Hematopoietic multipotent progenitor cell (in vitro differentiated cells): ENCODE measurements at places on chromosomes 3 and 15.

DNA sequence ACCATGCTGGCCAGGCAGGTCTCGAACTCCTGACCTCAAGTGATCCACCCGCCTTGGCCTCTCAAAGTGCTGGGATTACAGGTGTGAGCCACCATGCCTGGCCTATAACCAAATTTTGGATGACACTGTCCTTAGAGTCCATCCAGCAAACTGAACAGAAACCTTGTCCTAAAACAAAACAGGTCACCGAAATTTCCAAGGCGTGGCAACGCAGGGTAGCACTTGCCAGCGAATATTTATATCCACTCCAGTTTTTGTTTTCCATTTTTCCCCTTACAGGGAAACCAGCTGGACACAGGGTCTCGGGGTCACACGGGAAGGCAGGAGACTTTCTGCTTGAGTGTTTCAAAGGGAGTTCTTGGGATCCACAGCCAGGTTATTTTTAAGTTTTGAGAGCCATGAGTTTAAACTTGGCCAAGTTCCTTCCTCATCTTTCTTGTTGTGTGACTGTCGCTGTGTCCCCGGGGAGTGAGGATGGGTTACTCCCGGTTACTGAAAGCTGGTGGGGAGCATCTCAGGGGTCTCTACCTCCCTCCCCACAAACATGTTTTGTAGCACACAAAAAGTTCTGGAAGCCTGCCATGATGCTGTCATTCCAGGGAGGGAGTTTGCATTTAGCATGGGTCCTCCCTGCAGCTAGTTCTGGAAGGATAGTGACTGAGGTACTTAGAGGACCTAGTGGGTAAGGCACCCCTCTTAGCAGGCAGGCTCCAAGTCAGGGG, 12.6 kb downstream of the LIMD1 start:
- DNase-seq: no peak

DNA sequence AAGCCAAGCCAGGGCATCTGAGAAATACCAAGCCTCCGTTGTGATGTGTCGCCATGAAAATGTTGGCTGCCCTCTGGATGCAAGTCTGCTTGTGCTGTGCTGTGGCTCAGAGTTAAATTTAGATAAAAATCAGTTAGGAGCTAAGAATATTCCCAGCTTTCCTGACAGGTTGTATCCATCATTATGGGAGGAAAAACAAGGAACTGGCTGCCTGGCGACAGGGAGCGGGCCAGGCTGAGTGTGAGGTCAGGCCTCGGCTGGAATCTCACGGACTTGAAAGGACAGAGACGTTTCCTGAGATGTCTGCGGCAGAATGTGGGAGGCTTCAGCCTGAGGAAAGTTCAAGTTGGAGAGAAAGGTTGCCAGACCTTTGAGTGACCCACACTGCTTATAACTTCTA, 213.8 kb downstream of the THSD4 start:
- no peak for DNase-seq

DNA sequence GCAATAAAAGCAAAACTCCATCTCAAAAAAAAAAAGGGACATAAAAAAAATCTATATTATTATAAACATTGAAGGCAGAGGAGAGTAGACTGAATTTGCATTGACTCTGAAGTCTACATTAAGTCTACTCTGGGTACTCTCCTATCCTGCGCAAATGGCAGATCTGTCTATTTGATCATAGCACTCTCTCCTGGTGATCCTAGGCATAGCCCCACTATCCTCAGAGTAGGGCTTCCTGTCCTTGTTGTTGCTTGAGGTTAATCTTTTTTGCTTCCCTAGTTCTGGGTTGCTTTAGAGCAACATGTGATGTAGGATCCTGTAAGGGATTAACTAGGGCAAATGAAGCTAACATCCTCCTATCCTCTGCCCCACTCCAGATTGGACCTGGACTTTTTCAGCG, 82.1 kb upstream of the LRRFIP2 start:
- no peak for DNase-seq

DNA sequence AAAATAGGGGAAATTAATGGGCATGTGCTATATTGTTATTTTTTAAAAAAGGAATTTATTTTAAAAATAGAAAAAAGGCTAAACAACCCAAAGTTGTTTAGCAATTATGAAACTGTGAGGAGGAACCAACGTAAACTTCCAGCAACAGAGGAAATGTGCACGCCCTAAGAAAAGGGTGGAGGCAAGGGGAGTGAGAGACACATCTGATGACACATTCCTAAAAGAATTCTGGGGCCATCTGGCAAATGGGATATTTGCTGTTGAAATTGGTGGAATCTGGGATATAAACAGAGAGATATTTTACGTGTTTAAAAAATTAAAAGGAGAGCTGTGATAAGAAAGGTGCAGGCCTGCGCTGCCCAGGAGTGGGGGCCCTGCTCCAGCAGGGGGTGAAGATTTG, 50.8 kb upstream of the MUC13 start:
- no peak for DNase-seq

DNA sequence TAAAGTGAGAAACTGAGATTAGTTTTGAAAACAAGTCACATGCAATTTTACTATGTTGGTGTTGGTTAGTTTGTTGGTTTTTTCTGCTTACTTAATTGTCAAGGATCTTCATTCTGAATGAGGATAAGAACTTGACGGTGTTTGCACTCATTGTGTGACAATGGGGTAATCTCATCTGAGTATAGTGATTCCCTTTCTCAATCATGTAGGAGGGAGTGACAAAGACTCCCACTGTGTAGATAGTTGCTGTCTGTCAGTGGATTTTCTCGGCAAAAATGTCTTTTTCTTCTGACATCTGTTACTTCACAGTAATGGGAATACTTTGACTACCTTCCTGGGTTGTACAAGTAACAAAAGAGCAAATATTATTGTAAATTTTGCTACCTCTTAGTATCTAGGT, 23.5 kb downstream of the KCNH8 start:
- no peak for DNase-seq

GRCh38 chr3:33936171-33936920, 137.9 kb downstream of the PDCD6IP start:
- DNase-seq: no peak

- no peak for DNase-seq
These were observed 11.0 kb upstream of the ARL14 start for GRCh38 chr3:160665784-160666526.

- DNase-seq: no peak
These were observed 20.6 kb upstream of the HHATL start for GRCh38 chr3:42723219-42723618.

GRCh38 chr3:14222457-14222856, 43.8 kb downstream of the LSM3 start:
- DNase-seq: no peak

- DNase-seq: no peak
These were observed 31.0 kb upstream of the PTPRG start for GRCh38 chr3:61530355-61530754.

DNA sequence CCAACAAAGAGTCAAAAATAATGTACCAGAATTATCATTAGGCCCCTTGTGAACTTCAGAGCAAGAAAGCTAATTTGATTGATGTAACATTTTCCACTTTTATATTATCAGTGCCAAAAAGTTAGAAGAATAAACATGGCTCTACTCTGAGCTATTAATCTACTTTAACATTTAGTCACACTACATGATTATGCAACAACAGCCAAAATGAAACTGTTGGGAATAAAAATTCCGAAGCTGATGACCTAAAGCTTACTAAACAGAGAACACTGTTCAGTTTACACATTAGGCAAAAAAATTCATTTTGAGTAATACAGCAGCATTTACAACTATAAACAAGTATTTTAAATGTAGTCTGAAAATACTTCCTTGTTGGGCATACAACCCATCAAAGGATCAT, 1134.1 kb downstream of the EPHA3 start:
- DNase-seq: no peak

- peak; percentile 73 for DNase-seq
These were observed 9.1 kb downstream of the MRPS11 start for GRCh38 chr15:88476635-88477060.

DNA sequence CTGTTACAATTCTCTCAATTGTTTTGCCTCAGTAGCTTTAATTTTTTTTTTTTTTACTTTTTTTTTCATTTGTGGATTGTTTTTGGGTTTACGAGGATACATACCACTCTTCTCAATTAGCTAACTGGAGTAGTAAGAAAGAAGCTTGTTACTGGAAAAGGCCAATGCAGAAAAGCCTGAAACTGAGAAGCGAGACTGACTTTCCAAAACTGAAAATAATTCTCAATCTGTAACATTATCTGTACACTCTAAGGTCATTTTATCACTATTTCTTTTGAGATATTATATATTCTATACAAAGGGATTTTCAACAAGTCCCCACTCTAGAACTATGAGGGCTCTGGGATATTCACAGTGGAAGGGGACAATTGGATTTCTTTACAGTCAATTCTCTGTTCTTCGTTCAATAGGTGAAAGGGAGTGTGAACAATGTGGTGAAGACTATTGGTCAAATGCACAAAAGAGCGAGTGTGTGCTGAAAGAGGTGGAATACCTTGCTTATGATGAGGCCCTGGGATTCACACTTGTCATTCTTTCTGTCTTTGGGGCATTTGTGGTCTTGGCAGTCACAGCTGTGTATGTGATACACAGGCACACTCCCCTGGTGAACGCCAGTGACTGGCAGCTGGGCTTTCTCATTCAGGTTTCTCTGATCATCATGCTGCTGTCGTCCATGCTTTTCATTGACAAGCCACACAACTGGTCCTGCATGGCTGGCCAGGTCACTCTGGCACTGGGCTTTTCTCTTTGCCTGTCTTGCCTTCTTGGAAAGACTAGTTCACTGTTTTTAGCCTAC, 83.9 kb upstream of the KCNAB1 start:
- no peak for DNase-seq

DNA sequence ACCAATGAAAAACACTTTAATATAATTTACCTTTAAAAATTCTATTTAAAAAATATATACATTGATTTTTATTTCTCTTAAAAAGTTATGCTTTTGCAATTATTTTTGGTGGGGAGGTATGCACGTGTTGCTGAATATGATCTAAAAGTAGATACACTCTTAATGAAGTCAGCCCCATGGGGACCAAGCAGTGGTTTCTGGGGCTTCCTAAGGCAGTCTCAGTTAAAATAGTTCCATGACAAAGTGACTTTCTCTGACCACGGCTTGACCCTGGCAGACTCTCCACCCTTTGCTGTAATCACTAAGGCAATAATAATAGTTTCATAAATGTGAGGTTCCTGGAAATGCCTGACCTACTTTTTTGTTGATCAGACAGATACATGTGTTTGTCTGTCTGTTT, 50.4 kb downstream of the CCR4 start:
- DNase-seq: no peak

DNA sequence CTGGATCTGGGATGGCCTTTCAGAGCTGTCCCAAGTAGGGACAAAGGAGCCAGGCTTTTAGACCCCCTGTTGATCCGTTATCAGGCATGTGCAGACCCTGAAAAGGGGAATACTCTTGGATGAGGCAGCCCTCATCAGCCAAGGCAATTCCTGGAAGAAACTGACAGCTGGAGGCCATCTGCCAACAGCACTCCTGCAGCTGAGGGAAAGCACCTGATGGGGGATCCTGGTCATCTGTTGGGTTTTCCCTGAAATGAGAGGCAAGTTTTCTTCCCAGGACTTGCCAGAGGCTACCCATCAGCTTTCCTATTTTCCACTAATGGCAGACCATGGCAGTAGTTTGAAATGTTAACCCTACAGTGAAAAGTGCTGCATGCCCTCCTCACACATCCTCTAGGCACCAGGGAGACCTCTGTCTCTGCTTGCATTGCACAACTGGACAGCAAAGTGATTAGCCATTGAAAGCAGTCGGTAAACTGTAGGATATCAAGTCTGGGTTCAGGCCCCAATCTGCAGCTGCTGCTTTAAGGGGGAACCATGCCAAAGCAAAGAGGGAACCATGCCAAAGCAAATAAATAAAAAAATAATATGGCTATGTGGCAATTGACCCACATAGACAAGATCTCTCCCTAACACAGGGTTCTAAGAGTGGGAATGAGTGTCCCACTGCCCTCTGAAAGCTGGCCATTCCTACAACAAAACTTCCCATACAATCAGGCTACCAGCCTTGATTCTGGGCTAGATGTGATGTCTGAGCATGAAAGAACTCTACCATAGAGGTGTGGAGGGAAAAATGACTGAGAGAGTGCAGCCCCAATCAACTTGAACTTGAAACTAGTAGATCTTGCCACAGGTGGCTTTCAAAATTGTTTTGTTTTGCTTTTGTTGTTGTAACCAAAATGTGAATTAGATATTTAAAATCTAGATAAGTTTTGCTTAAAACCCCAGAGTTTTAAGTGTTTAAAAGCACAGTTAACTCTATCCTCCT, 232.0 kb upstream of the STT3B start:
- DNase-seq: no peak

GRCh38 chr3:78660957-78661356, 1106.8 kb downstream of the ROBO1 start:
- DNase-seq: no peak

- DNase-seq: no peak
These were observed 3.3 kb downstream of the CRYGS start for GRCh38 chr3:186540835-186541226.

DNA sequence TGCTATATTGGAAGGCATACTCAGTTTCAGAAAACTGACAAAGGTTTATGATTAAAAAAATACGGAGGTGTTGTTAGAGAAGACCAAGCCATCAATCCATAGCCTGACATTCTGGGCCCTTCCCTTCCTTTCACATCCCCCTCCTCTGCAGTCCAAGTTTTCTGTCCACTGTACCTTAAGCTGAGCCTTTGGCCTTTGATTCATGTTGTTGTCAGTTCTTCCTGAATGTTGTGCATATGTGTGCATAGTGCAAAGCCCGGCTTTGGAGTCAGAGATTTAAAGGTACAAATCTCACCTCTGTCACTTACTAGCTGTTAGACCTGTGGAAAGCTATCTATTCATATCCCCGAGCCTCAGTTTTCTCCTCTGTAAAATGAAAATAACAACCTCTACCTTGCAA, 104.9 kb upstream of the AGBL1 start:
- DNase-seq: no peak

DNA sequence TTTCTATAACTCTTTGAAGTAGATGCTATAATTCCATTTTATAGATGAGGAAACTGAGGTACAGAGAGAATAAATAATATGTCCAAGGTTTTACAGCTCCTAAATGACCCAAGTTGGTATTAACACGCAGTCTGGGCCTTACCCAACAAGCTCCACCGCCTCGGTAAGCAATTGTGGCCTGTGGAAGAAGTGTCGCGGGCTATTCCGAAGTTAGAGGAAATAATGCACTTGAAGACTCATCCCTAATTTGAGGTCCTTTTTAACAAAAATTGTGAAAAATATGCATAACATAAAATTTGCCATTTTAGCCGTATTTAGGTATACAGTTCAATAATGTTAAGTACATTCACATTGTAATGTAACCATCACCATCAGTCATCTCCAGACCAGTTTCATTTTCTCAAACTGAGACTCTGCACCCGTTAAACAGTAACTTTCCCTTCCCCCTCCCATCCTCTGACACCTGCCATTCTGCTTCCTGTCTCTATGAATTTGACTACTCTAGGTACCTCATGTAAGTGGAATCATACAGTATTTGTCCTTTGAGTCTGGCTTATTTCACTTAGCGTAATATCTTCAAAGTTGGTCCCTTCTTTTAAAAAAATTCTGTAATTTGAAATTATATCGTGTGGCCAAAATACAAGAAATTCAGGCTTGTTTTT, 18.2 kb downstream of the IDH3A start:
- DNase-seq: peak; percentile 32

DNA sequence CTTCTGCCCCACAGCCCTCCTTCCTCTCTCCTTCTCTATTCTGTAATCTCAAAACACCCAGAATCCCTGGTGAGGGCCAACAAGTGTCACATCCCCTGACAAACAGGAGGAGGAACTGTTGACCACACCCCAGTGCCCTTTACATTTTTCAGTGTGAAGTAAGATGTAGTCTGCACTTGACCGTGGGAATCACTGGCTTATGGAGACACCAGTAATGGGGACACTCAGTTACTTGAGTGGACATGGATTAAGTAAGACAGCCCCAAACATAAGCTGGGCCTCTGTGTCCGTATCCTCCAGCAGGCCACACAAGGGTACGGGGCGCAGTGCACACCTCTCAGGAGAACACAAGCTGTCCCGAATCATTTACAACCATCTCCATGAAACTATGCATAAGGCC, 28.4 kb upstream of the LIMD1 start:
- no peak for DNase-seq
